Endodermal cell (in vitro differentiated cells): ENCODE measurements at places on chromosomes 12 and 14. TPM values are rescaled to one million over a fixed set of nuclear protein-coding genes. Genes with fewer than 3 reads are reported as not detected.

Gene CDKN1B
- total RNA-seq: 40.1 to 84.5 TPM (median 43.3 TPM) in 3 replicates

DNA sequence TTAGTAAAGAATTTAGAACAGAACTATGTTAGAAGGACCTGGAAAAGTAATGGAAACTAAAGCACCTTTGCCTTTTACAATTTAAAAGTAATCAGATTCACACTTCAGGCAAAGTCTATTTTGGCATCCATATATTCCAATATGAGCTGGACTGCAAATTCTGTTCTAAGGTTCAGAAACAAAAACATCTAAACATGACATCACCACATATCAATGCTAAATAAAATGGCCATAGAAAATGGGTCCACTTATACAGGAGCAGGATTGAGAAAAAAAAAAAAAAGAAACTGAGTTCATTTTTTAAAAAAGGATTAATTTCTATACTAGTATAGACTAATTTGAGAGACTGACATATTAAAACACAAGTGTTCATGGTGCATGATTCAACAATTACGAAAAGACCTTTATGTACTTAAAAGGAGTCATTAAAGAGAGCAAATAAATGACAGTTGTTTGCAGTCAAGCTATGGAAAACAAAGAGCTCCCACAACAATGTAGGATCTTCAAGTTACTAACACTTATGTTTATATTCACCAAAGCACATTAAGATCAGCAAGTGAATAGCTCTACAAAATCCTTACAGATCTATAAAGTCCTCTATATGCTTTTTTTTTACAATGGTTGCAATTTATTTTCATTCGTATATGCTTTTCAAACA lies 45.7 kb downstream of the DICER1 start:
- no peak for DNase-seq

Gene KRT76
- not detected in 3 replicates for total RNA-seq

Gene FSCB
- 0.22 to 0.25 TPM in 2 of 3 replicates, not detected in the other for total RNA-seq
